Karpas-422 (cell line): ENCODE measurements at places on chromosomes 12 and 14.
A peak's percentile ranks its signal among the peaks of the same experiment; 100 is the strongest.

DNA sequence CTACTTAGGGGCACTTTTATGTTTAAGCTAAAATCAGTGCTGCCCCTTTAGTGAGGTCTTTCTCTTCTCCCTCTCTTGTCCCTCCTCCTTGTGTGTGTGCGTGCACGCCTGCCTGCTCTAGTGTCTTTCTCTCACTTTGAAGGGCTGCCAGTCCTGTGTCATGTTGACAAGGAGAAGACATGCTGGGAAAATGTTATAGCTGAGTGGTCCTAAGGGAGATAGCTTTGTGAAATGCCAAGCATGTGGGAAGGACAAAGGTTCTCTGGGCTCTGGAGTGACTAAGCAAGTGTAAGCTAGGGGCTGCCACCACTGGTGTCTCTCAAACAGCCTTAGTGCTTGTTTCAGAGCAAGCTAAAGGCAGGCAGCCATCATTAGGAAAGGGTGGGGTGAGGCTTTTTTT is 108.4 kb downstream of the EMP1 start:
- no peak for DNase-seq

- no peak for DNase-seq
These were observed 204.3 kb downstream of the AEBP2 start for GRCh38 chr12:19643635-19644034.

- DNase-seq = no peak
These were observed 344.3 kb downstream of the EGLN3 start for GRCh38 chr14:33606591-33606990.

DNA sequence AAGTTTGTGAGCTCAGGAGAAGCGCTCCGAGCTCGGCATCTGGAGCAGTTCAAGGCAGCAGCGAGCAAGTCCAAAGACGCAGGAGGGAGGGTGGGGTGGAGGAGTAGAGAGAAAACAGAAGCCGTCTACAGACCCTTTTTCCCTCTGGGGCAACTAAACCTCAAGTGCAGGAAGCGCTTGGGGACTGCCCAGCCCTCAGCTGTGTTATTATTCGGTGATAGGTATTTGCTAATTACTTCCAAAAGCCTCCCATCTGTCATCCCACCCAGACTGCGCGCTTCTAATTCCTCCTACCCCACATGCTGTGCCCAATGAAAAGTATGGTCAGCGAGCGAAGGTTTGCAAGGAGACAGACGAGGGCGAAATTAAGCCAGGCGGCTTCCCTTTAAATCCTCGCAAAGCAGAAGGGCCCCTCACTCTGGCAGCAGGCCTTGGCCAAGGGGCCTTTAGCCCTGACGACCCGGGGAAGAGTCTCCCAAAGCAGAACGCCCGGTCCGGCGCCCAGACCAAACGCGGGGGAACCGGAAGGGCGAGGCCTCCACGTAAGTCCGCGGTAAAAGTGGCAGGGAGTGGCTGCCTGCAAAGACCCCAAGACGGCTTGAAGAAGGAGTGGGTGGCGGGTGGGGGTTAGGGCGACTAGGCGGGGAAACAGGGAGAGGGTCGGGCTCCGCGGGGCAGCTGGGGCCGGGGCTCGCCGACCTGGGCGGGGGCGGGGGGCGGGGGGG is 507 bp upstream of the CD9 start:
- no peak for DNase-seq

- DNase-seq = peak; percentile 69
These were observed 279.0 kb downstream of the SLC16A7 start for GRCh38 chr12:59874781-59875180.

DNA sequence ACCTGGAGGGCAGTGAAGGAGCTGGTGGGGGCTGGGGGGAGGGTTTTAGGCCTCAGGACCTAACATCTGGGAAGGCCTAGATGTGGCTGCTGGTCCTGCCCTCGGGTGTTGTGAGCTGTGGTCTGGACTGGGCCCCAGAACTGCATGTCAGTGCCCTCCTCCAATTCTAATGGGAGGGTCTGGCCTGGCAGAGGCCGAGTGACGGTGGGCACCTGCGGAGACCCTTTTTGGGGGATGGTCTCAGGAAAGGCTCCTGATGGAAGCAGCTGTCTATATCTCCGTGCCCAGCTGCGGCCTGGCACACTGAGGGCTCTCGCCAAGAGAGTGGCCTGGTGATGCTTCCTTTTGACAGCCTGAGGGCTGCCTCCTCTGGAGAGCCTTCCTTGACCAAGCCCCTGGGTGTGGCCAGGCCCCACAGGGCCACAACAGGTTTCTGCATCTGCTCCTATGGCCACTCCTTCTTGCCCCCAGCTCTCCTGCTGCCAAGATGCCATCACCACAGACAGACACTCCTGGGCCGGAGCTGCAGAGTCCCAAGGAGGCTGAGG is 5.3 kb downstream of the EXOC3L4 start:
- DNase-seq = no peak

GRCh38 chr12:90067791-90068190 is 359.2 kb upstream of the ATP2B1 start:
- DNase-seq = no peak

DNA sequence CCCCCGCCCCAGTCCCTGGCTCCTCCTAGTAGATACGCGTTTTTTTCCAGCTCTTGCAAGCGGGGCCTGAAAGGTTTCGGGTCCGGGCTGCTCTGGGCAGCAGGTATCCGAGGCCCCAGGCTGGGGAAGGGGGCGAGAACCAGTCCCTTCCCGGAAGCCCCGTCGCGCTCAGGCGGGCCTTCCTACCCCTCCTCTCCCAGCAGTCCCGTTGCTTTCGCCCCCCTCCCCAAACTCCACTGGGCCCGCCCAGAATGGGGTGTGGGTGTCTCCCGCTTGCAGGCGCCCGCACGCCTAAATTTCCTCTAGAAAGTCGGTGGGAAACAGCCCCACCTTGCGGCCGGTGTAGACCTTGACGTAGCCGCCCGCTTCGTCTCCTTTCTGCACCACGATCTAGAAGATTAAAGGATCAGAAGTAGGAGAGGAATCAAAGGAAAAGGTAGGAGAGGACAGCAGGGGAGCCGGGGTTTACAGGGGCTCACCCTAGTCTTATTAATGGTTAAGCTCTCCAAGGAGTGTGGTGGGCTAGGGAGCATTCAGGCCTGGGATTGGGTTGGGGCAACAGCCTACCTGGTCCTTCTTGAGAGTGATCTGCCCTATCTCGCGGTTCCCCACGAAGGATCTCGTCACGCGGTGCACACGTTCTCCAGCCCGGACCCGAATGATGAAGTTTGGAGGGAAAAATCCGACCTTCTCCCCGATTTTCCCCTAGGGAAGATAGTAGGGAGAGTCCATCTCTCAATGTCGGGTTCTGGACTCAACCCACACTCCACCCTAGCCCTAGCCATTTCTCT is 7.3 kb downstream of the STAC3 start:
- peak; percentile 94 for DNase-seq

DNA sequence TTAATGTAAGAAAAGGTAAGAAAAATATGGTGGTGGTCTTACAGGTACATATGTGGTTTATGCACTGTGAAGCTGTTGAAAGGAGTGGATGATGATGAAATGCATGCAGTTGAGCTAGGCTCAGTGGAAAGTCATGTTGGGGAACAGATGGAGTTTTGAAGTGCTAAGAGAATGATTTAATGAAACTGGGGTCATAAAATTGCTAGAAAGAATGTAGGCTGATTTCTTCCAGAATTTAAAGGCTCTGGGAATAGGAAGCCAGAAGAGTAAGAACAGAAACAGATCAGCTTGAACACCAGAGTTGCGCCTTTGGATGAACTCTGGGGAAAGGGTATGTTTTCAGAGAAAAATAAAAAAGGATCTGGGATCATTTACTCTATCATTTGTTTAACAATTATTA is 146.5 kb downstream of the MON2 start:
- DNase-seq = no peak

DNA sequence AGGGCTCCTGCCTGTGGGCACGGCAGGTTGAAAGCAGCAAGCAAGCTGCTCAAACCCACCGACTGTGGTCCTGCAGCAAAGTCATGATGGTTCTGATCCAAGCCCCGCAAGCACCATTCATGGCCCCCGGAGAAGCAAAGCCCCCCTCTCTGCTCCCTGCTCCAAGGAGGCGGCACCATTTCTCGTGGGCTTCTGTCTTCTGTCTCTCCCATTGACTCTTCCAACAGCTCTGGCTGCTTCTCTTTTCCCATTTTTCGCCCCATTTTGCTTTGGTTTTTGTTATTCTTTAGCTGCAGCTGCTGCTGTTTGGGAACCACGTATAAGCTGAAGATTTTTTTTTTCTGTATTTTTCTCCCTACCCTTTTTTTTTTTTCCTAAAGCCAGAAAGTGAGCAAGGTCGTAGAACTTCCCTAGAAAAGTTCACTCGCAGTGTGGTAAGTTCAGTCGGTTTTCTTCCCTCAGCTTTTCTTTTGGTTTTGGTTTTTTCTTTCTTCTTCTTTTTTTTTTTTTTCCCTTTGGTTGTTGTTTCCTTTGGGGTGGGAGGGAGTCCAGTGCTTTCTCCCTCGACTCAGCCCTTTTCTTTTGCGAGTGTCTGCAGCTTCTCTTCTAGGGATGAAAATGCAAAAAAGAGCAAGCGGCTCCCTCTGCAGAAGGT is 354.1 kb downstream of the DPF3 start:
- no peak for DNase-seq

GRCh38 chr12:132474237-132474741 is 15.7 kb upstream of the FBRSL1 start:
- no peak for DNase-seq

DNA sequence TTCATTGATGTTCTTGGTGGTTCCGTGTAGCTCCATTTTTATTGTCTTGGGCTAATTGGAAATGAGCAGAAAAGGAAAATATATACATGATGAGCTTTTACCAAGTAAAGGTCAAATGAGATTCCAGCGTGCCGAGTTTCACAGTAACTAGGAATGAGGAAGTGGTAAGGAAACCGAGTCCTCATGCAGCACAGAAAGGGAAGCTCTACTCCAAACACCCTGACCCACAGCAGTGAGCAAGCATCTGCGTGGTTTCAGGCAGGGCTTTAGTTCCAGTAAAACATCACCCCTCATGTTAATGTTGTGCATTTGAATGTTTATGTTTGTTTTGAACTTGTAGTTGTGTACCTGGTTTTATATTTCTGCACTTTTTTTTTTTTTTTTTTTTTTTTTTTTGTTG is 208.0 kb downstream of the SLC41A2 start:
- DNase-seq = no peak

DNA sequence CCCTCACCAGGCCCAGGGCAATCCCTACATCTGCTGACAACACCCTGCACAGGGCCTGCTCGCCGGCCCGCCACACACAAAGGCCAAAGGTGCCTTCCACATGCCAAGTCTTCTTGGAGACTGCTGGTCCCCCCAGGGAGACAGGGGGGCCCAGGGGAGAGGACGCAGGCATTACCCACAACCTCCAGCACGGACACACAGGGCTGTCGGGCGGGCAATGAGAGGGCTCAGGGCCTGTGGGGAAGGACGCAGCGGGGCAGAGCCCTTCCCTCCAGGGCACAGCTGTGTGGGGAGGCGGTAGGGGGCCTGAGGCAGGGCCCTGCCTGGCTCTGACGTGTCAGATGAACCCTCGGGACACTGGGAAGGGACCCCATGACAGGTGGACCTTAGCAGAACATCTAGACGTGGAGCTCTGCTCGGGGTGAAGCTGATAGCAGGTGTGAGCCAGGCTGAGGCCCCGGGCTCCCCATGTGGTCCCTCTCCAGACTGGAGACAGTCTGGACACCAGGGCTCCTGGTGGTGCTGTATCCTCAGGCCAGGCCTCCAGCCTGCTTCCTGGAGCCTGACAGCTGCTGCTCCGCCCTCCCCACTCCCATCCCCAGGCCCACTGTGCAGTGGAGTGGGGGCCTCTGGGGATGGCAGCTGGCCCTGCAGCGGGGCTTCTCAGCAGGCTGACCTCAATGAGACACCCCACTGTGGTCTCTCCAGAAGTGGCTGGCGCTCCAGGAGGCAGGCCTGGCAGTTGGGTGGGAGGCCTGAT is 31.6 kb upstream of the NUDT14 start:
- DNase-seq = no peak

- peak; percentile 72 for DNase-seq
These were observed 7.4 kb downstream of the CDKN1B start for GRCh38 chr12:12724421-12725085.

DNA sequence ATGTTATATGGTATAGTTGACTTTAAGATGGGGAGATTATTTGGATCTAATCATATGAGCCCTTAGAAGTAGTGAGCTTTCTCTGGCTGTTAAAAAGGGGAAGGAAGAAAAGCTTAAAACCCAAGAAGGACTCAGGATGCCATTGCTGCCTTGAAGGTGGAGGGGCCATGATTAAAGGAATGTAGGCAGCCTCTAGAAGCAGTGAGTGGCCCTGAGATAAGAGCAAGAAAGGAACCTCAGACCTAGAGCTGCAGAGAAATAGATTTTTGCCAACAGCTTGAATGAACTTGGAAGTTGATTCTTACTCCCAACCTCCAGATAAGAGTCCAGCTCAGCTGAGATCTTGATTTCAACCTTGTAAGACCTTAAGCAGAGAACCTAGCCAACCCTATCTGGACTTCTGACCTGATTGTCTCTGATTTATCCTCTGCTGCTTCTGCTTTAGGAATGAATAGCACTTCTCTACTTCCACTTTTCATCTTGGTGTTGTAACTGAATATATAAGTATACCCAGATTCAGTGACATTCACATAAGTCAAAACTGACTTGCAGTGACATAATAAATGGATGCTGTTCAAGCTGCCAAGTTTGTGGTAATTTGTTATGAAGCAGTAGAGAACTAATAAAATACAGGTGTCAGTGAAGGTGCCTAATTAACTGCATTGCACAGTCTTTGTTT is 33.5 kb downstream of the RAD51B start:
- no peak for DNase-seq

DNA sequence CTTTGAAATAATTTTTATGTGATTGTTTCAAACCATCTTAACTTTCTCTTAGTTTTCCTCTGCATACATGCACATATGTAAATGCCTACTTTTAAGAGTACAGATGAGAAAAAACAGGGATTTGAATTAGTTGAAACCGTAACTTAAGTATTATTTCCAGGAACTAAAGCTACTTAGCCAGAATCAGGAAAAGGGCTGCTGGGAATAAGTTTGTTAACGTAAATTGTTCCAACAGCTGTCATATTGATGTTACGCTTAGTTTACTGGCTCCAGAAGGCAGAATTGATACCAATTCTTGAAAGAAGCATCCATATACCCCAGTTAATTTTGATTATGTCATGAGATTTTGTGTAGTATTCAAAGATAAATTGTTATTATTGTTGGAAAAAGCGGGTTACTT is 17.9 kb upstream of the KLRF1 start:
- DNase-seq = no peak

- DNase-seq = no peak
These were observed 2.3 kb downstream of the KLRG1 start for GRCh38 chr12:8991371-8992345.

DNA sequence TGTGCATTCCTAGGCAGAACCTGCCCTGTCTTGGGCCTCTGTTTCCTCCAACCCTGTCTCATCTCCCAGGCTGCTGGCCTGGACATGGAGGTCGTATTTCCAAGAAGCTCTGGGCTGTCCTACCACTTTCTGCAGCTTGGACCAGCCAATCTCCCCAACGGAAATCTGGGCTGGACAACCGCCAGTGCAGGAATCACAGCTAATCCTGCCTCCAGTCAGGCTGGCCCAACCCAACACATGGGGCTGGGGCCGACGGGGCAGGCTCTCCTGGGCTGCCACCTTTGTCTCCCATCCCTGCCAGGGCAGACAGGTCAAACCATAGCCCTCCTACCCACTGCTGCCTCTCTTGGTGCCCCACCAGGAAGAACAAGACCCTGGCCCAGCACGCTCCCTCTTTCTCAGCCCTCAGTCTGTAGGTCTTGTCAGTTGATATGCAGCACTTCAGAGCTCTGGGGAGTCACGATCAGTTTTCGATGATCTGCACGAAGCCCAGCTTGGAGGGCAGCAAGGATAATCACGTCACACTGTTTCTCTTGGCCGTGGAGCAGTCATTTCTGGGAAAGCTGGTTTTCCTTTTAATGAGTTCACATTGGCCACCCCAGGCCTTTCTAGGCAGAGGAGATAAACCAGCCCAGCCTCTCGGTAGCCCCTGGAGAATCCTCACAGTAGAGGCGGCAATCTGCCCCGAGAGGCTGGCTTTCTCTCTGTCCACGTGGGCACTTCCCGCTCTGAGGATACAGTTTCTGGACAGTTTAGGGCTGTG is 195.2 kb upstream of the PRMT8 start:
- no peak for DNase-seq
